Sciatic nerve (tissue), 2 donors: ENCODE measurements at places on chromosomes 3 and 15. TPM values are rescaled to one million over a fixed set of nuclear protein-coding genes. Genes with fewer than 3 reads are reported as not detected.

EIF5A2 gene
- total RNA-seq: 19.1 TPM

LSAMP gene
- total RNA-seq: 5.3 TPM

CHRM5 gene
- 0.18 TPM for total RNA-seq

UPK1B gene
- 0.98 TPM for total RNA-seq

ESYT3 gene
- total RNA-seq: 12.6 TPM
